ENCODE measurements at places on chromosomes 5 and 9.

- no peak for DNase-seq
Measured at GRCh38 chr5:172097356-172097755, 90.7 kb downstream of the STK10 start.

DNA sequence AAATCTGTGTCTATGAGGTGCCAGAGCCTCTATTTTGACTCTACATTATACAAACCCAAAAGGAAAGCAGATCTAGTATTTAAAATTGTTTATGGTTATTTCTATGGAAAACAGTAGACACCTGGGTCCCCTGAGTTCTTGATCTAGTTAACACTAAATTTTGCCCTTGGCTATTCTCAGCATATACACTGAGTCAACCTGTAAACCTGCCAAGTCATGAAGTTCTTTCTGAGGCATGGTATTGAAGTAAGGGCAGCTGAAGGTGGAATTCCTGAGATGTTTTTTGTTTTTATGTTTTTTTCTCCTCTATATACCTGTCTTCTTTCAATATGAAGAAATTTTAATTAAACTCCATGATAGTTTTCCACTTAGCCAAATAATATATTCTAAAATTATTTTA is 120.2 kb downstream of the PDE4D start:
- no peak for DNase-seq

DNA sequence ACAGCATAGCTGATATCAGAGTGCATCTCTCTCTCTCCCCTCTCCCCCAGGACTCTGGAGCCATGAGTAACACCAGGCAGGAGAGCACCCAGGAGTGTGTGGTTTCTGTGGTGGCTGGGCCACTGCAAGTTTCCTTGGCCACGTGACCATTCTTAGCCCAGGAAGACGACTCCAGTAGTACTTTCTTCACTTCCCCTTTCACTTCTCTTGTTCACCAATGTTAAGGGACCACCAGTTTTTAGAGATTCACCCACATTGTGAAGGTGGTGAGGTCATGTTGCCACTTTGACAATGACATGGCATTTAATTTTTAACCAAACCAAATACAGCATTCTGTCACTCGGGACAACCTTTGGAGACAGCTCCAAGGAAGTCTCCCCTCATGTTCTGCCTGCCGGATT is 17.9 kb upstream of the DAPK1 start:
- DNase-seq, result no peak

- DNase-seq, result no peak
Measured at GRCh38 chr9:13332571-13332970, 53.1 kb upstream of the MPDZ start.

DNA sequence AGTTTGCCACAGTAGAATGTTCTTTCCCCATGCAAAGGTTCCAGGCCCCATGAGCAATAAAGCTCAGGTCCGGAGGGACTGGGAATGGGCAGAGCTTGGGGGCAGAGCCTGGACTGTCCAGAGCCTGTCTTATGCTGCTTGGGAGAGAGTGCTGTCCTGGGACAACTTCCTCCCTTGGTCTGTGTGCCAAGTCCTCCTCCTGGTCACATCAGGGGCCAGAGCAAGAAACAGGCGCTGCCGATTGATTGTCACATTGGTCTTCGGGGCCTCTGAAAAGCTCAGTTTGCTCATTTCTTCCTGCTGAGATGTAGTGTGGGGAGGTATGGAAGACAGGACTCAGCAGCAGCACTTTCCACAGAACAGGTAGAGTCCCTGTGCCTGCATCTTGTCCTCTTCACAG is 54.0 kb upstream of the FCN1 start:
- DNase-seq, result no peak

DNA sequence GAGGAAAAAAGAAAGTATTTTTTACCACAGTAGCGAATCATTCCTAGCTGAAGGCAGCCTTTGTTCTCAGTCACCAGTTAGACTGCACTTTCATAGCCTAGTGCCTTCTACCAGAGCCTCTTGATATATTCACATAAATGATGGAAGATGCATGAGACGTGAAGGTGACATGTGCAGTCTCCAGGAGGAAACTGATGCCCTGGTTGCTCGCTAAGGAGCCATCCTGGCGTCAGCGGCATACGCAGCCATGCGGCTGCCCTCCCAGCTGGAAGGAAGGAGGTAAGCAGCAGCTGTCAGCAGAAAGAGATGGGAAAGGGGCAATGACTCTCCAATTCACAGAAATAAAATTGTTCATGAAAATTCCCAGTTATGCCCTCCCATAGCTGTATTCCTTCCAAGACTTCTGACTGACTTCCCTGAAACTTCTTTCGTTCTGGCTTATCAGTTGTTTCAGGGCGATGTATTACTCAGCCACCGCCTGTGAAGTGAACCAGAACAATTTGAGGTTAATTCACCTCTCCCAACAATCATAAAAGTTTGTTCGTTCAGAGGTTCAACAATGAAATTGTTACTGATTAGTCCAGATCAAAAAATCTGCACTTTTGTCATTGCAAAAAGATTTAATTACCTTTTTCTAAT is 331.2 kb downstream of the NR2F1-AS1 start:
- no peak for DNase-seq

DNA sequence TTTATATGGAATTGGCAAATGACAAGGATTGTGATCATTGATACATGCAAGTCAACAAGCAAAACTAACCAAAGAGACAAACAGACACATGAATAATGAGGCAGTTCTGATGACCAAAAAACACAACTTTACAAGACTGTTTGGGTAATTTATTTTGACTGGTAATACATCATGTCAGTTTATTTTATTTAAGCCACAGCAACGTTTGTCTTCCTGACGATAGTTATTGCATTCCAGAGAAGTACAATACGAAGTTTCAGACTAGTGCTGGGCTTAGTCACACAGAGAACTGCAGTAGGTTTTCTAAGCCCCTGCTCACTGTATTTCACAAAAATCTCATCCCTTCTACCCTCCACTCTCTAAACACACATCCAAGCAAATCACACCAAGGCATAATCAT is 514.2 kb downstream of the RAB3C start:
- no peak for DNase-seq

- DNase-seq, result no peak
Measured at GRCh38 chr5:60161340-60161934, 267.9 kb upstream of the PDE4D start.

- DNase-seq, result no peak
Measured at GRCh38 chr9:133143639-133144141, 20.0 kb downstream of the GBGT1 start.

GRCh38 chr9:93577078-93577974 is 942 bp downstream of the PHF2 start:
- peak; percentile 12 for DNase-seq

DNA sequence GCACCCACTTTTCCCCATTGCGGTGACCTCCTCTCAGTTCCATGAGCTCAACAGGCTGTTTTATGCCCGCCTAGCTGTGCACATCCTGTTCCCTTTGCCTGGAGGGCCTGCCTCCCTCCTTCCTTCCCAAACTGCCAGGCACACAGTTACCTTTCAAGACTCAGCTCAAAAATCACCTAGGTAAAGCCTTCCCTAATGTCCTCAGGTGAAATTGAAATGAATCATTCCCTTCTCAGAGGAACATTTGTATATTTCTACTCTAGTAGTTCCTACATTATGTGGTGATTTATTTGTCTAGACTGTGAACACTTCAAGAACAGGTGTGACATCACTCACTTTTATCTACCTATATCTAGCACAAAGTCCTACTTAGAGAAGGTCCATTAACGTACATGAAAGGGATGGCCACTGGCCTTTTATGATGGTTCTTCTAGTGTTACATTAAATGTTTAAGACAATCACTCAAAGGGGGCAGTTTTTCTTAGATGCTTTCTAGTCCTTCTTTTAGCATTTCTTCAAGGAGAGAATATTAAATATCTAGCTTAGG is 103.5 kb upstream of the EQTN start:
- DNase-seq, result no peak

DNA sequence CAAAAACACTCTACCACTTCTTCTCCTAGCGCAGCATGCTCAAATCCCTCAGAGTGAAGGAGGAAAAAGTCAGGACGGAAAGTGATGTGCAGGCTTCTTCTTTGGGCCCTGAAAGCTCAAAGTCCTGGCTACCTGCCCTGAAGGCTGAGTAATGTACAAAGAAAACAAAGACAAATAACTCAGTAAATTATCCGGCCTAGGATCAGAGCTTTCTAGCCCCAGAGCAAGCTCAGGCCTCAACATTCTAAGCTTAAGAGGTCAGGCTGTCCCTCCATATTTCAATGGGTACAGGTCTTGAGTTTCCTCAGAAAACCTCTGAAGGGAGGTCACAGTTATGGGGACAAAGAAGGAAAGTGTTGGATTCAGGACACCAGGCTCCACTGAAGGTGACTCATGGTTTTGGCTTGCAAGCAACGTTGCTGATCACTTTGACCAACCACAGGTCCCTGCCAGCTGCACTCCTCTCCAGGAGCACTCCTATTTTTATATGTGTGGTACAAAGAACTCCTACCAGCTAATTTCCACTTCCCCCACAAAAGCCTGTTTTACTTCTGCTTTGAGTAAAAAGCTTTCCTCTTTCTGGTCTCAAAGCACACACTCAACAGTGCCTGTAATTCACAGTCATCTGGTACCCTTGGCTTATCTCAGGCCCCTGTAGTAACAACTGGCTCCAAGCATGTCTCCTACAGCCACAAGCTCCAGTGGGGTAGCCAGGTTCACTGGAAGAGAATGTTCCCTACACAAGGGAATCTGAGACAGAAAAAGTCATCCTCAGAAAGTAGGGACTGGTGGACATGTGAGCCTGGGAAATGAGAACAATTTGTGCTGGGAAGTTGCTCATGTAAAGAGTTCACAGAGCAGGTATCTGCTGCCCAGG is 115.7 kb downstream of the UGCG start:
- DNase-seq, result no peak

DNA sequence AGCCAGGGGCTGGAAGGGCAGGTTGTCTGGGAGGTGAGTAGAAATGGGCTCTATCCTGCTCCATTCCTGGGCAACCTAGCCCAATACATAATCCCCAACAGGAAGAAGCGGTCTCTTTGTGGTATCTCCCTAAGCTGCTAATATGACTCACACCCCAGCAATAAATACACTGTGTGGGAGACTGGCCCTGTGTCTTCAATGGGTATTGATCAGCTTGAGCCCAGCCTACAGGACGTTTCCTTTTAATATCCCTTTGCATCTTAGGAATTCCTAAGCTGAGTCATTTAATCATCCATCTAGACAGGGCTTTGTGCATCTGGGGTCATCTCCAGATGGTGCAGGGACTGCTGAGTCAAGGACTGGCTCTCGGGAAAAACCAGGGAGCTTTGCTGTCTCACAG is 207.0 kb upstream of the PANK3 start:
- DNase-seq, result no peak

DNA sequence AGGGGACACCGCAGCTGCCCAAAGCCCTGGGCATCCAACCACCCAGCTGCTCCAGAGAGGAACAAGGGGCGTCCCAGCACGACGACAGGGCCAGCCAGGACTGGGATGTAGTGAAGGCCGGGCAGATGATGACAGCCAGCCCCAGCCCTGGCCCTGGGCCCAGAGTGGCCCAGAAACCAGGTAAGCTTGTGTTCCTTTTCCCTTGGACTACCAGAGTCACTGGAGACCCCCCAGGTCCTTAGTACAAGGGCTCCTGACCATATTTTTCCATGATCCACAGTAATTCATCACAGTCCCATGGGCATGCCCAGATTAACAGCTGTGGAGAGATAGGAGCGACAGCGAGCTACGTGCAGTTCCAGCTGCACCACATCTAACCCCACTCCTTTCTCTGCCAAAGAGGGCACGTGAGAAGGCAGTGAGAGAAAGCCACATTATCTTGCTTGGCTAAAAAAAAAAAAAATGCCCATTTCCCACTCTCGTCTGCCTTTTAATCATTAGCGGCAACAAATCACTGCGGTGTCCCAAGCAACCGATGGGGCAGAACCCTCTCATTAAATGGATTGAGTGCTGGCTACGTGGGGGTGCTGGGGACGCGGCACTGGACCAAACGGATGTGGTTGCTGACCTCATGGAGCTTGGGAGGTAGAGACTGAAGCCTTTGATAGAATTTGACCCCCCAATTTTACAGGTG is 21.7 kb upstream of the SYNPO start:
- DNase-seq, result no peak

- no peak for DNase-seq
Measured at GRCh38 chr5:16784843-16785791, 151.0 kb downstream of the MYO10 start.

DNA sequence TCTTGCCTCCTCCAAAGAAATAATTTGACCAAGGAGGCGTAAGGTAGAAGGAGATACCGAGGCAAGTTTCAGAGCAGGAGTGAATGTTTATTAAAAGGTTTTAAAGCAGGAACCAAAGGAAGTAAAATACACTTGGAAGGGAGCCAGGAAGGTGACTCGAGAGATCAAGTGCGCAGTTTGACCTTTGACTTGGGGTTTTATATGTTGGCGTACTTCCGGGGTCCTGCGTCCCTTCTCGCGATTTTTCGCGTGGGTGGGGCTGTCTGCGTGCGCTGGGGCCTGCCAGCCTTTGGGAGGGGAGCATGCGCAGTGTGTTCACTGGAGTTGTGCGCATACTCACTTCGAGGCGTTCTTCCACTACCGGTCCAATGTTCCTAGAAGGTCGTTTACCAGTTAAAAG is 166.0 kb upstream of the IRX2 start:
- DNase-seq, result no peak

- no peak for DNase-seq
Measured at GRCh38 chr5:112971276-112971675, 5.3 kb upstream of the DCP2 start.

DNA sequence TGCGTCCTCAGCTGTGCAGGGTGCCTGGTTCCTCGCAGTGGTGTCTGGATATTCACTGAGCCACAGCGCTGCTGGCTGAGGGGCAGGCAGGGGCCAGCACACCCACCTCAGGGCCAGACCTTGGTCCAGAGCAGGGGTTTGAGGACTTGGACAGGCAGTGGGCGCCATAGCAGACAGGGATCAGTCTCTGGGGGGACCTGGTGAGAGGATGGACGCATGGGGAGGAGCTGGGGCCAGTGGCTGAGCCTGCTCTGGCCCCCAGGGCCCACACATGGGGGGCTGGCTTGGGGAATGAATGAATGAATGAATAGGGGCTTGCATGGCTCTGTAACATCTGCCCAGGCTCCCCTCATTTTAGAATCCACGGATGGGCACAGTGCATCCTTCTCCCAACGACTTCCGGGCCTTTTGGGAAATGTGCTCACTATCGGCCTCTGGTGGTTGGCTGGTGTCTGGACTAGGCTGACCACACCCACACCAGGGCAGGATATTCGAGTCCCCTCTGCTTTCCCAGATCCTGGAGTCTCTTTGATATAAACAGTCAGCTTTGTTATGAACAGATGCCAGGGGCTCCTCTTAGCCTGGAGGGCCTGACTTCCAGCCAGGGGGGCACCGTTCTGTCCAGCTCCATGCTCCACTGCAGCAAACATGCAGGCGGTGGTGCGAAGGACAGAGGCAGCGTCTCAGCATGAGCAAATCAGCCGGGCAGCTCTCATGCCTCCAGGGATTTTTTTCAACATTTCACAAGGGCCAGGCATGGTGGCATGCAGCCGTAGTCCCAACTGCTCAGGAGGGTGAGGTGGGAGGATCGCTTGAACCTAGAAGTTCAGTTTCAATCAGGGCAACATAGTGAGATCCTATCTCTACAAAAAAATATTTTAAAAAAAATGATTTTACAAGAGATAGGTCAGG is 62.6 kb downstream of the NEK6 start:
- no peak for DNase-seq

- no peak for DNase-seq
Measured at GRCh38 chr5:133996683-133997252, 8.0 kb downstream of the VDAC1 start.
